ENCODE measurements at places on chromosomes 16 and 17.
A peak's percentile ranks its signal among the peaks of the same experiment; 100 is the strongest.

DNA sequence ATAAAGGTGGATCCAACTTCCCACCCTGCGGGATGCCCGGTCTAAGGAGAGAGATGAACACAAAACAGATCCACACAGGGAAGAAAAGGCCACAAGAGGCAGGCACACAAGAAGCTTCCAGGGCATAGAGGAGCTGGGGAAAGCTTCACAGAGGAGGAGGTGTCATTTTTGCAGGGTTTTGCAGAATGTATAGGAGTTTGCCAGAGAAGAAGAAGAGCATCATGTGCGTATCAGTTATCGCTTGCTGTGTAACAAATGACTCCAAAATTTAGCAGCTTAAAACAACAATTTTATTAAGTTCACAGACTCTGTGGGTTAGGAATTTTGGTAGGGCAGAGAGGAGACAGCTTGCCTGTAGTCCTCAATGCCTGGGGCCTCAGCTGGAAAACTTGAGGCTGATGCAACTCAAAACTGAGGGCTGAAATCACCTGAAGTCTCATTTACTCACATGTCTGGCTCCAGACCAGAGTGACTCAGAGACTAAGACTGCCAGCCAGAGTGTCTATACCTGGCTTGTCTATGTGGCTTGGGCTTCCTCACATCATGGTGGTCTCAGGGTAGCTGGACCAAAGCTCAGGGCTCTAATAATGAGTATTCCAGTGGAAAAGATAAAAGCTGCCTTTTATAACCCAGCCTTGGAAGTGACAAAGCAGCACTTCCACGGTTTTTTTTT is 33.9 kb upstream of the ZNF423 start:
- no peak for DNase-seq

DNA sequence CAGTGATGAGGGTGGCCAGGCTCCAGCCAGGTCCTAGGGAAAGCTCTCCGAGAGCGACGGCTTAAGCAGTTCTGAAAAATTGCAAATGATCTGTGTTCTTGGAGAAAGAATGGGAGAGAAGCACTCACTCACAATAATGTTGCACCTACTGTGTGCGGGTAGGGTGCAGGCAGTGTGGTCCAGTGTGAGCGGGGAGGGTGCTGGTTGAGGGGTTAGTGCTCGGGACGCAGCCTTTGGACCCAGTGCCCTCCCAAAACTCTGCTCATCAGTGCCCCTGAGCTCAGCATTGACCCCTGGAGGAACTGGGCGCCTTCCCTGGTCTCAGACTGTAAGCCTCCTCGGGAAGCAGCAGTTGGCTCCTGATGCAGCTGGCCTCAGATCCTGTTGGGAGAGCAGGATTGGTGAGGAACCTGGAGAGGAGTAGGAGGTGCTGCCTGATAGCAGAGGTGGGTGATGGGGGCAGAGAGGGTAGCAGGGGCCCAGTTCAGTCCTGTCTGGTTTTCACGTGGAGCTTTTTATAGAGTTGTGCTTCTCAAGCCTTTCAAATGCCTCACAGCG is 23.6 kb upstream of the ZNF750 start:
- DNase-seq, result no peak

DNA sequence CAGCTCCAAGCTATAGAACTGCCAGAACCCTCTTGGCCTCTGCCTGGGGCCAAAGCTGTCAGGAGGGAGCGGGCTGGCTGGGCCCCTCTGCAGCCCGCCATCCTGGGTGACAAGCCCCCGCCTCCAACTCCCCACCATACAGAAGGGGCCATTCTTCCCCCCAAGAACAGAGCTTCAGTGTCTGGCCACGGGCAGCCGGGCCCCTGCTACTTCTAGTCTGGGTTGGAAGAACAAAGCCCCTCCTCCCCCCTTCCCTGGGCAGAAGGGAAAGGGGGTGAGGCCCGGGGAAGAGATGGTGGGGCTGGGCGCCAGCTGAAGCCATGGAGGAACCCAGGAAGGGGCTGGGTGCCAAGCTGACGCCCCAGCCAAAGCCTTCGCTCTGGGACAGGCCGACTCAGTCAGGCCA is 9.0 kb downstream of the NAT9 start:
- no peak for DNase-seq

- no peak for DNase-seq
Measured at GRCh38 chr17:193841-194806, 12.7 kb upstream of the DOC2B start.

DNA sequence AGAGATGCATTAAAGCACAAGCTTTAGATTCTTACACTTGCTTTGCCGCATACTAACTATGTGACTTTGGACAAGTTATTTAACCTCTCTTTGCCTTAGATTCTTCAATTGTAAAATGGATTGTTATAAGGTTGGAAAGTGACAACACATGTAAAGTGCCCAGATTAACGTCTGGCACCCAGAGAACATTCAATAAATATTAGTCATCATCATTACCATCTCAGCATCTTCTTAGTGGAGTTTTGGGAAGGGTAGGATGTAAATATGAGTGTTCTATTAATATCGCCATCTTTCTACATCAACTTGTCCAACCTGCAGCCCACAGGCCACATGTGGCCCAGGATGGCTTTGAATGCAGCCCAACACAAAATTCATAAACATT is 27.4 kb upstream of the FAM20A start:
- no peak for DNase-seq

DNA sequence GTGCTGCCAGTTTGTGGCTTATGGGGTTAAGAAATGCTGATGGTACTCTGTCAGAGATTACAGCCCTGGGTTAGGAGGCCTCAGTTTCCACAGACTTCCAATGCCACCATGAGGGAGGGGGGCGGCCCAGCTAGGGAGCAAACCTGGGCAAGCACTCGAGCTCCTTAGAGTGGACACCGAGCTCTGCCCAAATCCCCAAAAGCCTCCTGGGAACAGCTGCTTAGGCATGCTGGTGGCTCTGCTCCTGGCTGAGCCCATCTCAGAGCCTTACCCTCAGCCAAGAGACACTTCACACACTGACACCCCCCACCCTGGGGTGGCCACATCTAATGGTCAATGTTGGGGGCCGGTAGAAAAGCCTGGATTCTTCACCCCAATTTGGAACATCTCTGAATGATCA is 66.1 kb downstream of the C16orf78 start:
- DNase-seq, result no peak

DNA sequence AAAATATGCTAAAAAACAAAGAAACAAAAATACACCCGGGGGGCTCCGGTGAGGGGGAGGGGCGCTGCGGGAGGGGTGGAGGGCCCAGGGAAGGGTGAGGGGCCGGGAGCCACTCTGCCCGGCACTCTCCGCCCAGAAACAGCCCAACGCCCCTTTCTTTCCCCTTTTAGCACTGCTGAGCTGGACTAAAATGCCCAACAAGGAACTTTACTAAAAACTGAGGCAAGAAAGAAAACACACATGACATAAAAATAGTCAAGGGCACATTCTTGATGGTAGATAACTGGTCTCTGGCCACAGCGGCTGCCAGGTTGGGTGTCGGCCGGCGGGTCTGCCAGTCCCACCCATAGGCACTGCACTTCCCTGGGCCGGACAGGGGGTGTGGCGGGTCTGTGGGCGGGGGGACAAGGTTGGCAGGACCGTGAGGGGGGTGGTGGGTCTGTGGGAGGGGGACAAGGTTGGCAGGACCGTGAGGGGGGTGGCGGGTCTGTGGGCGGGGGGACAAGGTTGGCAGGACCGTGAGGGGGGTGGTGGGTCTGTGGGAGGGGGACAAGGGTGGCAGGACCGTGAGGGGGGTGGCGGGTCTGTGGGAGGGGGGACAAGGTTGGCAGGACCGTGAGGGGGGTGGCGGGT is 20.9 kb downstream of the METRNL start:
- no peak for DNase-seq

DNA sequence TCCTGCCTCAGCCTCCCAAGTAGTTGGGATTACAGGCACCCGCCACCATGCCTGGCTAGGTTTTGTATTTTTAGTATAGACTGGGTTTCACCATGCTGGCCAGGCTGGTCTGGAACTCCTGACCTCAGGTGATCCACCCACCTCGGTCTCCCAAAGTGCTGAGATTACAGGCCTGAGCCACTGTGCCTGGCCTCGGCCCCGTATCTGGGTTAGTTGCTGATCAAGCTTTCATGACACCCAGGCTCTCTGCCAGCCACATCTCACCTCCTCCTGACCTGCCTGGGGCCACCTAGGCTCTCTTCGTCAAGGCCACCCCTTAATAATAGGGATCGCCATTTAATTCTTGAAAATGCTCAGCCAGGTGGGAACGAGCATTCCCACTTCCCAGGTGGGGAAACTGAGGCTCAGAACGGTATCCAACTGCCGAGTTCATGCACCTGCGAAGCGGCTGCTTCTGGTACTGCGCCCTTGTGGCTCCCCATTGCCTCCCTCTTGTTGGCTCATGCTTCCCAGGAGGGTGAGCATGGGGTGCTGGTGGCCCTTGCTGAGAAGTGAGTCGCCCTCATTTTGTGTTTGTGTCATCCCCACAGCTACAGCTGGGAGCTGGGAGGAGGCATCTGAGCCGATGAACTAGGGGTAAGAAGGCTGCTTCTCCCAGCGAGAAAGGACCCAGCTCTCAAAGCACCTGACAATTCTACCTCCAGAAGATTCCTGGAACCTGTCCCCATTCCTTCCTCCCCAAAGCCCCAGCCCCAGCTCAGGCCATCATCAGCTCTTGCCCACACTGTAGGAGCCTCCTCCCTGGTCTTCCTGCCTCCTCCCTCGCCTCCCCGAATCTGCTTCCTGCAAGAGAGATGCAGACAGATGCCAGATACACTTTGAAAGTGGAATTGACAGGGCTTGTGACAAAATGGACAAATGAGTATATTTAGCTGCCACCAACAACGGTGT is 17.3 kb upstream of the SNN start:
- no peak for DNase-seq

DNA sequence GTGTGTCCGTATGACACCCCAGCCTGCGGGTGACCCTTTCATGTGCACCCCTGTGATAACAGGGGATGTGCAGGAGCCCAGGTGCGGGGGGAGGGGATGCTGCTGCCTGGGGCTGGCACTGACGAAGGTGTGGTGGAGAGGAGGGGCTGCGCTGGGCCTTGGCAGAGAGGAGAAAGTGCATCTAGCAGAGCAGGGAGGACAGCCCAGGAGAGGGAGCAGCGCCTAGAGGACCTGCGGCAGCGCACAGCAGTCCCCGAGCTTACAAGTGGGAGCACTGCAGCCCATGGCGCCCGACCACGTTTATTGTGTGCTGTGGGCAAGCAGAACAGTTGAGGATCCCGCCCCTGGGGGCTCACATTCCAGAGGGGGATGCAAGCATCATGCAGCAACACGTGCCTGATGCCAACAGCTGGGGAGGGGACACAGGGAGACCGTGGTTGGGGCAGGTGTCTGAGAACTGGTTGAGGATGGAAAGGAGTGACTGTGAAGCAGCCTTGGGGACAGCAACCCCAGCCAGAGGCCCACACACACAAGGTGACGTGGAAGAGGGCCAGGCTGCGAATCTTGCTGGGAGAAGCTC is 10.9 kb upstream of the SLC7A5 start:
- no peak for DNase-seq

GRCh38 chr16:78505544-78506366 is 406.3 kb downstream of the WWOX start:
- DNase-seq, result peak; percentile 10

GRCh38 chr16:61820398-61820797 is 215.8 kb downstream of the CDH8 start:
- no peak for DNase-seq

GRCh38 chr17:29412780-29413565 is 22.8 kb downstream of the TAOK1 start:
- DNase-seq, result peak; percentile 69

DNA sequence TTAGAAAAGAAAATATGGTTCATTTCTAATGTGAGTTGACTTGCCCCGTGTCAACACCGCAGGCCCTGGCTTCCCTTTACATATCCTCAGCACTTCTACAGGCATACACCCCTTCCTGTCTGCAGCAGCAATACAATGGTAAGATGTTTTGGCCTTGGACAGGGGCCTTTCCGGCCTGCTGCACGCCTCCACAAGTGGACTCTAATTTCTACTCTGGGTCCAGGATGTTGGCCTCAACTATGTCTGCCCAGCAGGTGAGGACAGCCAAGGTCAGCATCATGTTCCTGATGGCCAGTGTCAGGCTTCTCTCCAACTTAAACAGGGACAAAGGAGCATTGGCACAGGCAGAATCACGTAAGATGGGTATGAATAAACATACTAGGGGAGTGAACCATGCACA is 11.0 kb downstream of the C17orf67 start:
- no peak for DNase-seq

GRCh38 chr17:5931616-5932015 is 138.6 kb upstream of the WSCD1 start:
- no peak for DNase-seq

DNA sequence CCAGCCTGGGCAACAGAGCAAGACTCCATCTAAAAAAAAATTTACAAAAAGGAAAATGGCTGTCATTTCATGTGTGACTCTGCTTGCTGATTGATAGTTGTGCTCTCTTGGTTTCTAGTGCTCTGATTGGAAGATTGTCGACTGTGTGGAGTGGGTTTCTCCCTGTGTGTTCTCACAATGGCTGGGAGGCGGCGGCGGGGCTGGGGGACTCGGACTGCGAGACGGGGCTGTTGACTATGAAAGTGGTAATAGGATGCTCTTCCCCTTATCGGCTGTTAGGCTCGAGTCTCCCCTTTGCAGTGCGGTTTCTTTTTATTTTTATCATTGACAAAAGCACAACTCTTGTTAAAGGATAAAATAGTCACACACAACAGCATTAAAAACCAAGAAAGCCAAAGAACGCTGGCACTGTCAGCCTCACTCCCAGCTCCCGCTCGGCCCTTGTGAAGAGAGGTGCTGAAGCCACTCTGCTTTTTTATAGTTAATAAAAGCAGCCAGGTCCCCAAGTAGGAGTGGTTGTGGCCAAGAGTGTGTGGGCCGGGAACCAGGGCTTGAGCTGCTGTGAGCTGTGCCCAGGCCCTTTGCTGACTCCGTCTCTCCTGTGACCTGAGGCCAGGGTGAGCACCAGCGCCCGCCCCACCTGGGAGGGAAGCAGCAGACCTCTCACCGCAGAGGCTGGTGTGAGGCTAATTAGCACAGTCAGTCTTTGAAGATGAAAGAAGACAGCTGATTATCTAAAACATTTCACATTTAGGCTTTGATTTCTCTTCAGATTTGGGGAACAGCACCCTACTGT is 36.5 kb downstream of the TBCD start:
- DNase-seq, result no peak

DNA sequence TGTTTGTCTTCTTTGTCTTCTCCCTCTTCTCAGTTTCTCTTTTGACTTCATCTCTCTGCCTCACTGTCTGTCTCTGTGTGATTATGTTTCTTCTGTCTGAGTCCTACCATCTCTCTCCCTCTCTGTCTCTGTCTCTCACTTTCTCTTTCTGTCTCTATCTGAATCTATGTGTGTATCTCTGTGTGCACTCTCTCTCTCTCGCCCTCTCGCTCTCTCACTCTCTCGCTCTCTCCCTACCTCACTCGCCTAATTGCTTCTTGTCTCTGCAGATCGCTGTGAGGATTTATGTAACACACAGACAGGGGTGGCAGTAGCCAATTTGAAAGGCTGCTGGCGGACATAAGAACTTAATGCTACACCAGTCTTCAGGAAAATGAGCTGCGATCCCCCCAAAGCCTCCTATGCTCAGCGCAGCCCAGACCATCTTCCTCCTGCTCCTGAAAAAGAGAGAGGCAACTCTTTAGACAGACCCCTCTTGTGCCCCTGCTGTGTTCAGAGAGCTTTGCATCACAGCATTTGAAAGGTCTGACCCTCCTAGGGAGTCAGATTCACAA is 140.9 kb downstream of the CCT6B start:
- DNase-seq, result no peak

- DNase-seq, result no peak
Measured at GRCh38 chr16:87489434-87490045, 3.3 kb downstream of the ZCCHC14 start.

GRCh38 chr17:42893359-42893758 is 7.2 kb upstream of the G6PC1 start:
- no peak for DNase-seq
